ENCODE measurements at places on chromosomes 5 and 9.

DNA sequence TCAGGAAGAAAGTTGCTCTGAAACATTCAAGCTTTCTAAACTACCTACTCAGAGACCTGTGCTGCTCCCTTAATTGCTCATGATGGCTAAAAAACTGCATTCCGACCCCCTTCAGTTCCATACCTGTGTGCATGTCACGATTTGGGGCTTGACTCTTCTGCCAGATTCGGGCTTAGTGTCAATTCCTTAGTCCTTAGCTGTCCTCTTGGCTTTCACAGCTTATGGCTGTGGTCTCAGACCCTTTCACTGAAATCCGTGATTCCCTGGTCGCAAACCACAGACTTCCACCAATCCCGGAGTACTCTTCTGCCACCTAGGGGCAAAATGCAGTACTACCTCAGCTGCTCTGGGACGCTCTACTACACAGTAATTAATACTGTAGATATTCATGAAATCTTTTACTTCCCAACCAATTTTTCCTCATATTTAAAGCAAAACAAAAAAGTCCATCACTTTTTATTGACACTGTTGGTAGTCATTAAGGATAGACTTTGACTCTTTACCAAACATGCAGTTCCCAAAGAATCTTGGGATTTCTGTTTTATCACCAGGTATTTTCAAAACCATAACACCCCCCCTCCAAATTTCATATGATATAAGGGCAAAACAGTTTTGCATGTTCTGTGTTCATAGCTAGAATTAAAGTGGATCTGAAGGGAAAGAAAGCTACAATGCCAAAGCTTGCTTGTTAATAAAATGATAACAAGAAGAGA lies 617.4 kb downstream of the SLCO4C1 start:
- no peak for DNase-seq

- no peak for DNase-seq
These were observed 1.2 kb downstream of the FXN start for GRCh38 chr9:69036799-69037198.

- DNase-seq = no peak
These were observed 455.7 kb upstream of the NUDT12 start for GRCh38 chr5:104018299-104018698.

GRCh38 chr5:38816083-38817030 lies 29.5 kb upstream of the OSMR start:
- no peak for DNase-seq

- DNase-seq = no peak
These were observed 3.9 kb downstream of the MLLT3 start for GRCh38 chr9:20618361-20618802.

DNA sequence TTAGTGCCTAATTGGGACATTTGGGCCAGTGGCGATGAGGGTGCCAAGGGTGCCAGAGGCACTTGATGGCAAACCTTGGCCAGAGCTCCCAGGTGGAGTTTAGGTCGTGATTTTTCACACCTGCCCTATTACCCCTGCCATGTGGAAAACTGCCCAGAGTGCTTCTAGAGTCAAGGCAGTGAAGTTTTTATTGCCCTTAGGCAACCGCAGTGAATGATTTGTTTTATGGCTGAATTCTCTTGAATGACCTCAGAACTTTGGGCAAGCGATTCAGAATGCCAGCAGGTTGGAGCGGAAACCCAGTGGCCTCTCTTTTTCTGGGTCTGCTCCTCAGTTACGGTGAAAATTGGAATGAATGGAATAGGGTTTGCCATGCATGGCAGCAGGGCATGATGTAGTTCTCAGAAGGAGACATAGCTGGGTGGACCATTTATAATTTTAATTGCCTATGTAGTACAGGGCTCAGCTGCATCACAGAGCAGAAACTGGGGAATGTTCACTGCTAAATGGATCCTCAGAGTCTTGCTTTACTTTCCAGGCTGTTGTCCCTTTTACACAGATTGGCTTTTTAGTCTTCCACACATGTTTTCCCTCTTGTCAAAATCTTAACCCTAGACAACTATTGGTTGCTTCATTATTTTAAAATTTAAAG lies 820.0 kb upstream of the SEMA6A start:
- DNase-seq = no peak

- no peak for DNase-seq
These were observed 227.8 kb downstream of the ICE1 start for GRCh38 chr5:5650242-5650641.

- no peak for DNase-seq
These were observed 629.5 kb downstream of the KCTD16 start for GRCh38 chr5:144800169-144800568.
